ENCODE measurements at places on chromosomes 3 and 15.

DNA sequence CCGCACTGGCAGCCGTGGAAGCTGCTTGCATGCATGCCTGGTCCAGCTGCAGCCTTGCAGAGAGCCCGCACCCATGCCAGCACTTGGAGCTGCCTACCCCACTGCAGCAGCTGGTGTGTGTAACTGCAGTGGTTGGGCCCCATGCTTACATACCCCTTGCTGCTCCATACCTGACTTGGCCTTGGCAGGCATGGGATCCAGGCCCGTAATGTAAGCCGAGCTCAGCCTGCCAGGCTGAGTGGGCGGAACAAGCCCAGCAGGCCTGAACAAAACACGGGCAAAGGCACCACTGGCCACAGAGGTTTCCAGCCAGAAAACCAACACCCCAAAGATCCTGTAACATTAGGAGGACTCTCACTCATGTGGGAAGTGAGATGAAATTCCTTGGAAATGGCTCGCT is 48.3 kb downstream of the SLC6A20 start:
- DNase-seq: no peak

- DNase-seq: no peak
These were observed 8.0 kb downstream of the LOXL1 start for GRCh38 chr15:73934281-73934680.

DNA sequence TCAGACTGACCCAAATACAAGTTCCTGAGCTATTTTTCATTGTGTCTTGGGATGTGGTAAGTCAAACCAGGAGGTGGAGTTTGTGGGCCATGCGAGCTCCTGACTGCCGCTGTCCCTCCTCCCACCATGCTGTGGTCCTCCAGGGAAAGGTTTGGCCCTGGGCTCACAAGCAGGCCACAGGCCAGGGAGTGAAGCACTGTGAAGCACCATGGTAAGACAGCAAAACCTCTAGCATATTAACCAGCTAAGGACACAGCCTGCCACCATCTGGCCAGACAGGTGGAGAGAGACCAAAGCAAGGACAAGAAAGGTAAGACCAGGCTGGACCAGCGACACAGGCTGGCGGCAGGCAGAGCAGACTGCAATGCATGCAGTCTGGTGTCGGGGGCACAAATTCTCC is 15.3 kb downstream of the RAB43 start:
- DNase-seq: no peak

GRCh38 chr15:60508442-60508841 is 29.5 kb upstream of the ICE2 start:
- DNase-seq: no peak

DNA sequence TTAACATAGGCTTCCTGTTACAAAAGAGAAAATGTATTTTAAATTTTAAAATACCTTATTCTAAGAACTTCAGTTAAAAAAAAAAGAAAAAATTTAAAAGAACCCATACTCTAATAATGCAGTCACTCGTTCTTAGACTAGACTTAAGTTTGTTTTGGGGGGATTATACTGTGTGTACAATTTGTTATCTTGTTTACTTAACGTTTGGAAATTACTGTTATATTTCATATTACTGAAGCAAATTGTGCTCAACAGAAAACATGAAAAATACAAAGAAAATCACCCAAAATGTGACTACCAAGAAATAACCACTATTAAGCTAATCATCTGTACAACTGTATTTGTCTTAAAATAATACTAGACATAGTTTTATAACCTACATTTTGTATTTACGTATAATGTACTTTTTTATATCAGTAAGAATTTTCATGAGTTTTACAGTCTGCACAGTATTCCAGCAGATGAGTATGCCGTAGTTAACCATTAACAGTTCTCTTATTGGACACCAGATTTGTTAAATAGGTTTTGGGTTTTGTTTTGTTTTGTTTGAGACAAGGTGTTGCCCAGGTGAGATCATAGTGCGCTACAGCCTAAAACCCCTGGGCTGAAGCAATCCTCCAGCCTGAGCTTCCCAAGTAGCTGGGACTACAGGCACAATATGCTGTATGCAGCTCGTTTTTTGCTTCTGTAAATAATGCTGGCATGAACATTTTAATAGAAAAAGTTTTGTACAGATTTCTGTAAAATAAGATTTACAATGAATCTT is 88.8 kb upstream of the CHD2 start:
- DNase-seq: no peak

All from inflammatory macrophage treated with lipopolysaccharide for 4 hours (primary cell).